ENCODE measurements at places on chromosomes 13 and 19.

- DNase-seq: no peak
Observed at GRCh38 chr19:6221878-6222746, 57.7 kb downstream of the MLLT1 start.

- peak; percentile 69 for DNase-seq
Observed at GRCh38 chr19:39372941-39373340, 18.0 kb downstream of the PAF1 start.

- peak; percentile 2 for DNase-seq
Observed at GRCh38 chr13:43977911-43978310, 98.2 kb downstream of the LACC1 start.

GRCh38 chr13:83232626-83233025, 649.6 kb downstream of the SLITRK1 start:
- peak; percentile 53 for DNase-seq

DNA sequence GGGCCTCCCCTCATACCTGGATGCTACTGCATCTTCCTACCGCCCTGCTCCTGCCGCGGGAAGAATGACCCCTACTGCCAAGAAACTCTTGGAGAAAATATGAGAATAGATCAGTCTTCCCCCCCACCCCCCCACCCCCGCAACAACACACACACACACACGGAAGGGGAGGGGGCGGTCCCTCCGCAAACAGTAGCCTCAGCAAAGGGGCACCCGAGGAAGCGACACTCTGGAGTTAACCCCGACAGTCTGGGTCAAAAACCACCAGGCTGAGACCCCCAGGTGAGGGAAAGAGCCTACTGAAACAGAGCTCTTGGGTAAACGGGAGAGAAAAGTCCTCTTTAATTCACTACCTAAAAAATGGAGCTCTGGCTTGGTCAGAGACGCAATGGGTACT, 1.2 kb downstream of the MED26 start:
- DNase-seq: peak; percentile 9

DNA sequence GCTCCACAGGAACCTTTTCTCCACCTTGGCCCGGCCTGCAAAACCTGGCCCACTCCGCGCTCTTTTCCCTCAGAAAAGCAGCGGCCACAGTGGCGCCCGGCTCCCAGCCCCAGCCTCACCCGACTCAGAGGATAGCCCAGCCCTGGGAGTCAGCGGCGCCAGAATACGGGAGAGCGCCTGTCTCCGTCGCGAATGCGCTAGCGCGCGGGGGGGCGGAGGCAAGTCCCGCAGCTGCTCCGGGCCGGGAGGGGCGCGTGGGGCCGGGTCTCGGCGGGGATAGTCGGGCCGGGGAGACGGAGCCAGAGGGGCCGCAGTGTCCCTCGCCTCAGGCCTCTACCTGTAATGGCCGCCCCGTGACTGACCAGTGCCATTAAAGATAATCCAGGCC, at the start of gene ZFP30:
TSS of gene ZFP30 (minus strand) at position 165 of the 388 bp plus-strand sequence. CDS start 7,643 bp downstream, outside the sequence.
- peak; percentile 89 for DNase-seq

DNA sequence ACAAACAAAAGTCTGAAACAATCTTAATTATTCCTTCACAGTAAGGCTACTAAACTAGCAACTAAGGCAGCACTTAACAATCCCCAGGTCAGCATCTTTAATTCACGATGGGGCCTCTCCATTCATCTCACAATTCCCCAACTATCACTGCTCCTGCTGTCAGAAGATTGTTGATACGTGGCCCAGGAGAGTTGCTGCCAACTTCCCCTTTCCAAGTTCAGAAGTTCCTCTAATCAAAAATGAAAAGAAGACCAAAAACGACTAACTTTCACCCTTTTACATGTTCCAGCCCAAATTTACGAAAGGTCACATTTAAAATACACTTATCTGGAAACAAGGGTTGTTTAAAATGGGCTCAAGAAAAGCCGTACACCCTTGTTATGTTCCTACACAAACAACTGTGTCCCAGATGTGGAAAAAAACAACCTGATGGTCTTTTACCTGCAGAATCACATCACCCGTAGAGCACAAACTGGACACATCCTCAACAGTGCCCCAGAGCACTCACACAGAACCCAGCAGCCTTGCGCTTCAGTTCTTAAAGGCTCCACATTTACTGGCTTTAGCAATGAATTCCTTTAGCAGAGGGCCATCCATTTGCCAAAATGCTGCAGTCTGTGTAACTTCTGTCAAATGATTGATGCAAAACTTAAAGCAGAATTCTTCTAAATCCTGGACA, 38.0 kb downstream of the PHF11 start:
- DNase-seq: no peak

GRCh38 chr19:48480183-48480557, 11.0 kb downstream of the CYTH2 start:
- DNase-seq: peak; percentile 31

DNA sequence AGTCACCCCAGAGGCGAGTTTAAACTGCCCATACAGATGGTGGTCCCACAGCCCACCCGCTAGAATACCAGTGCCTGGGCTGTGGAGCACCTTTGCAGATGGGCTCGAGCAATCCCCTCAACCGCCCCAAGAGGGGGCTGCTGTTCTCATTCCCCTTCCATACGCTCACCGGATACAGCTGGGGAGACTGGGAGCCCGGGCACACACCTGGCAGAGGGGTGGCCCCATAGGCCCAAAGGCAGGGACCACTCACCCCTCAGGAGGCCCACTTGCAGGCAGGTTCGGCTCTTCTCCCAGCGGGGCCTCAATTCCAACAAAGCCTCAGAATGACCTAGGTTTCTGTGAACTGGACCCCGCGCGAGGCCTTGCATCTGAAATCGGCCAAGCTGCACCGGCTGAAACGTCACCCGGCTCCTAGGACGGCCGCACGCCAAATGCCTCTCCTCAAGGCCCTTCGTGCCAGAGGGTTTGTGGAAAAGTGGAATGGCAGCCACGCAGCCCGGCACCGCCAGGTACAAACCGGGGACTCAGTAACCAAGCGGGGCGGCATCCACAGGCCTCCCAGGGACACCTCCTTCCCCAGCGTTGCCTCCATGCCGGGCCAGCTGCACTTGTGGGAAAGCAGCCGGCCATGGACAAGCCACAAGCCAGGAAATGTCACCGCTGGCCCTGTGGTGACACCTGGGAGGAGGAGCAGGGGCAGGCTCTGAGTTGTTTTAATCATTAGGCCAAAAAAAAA, 18.7 kb downstream of the MLLT1 start:
- DNase-seq: peak; percentile 45

DNA sequence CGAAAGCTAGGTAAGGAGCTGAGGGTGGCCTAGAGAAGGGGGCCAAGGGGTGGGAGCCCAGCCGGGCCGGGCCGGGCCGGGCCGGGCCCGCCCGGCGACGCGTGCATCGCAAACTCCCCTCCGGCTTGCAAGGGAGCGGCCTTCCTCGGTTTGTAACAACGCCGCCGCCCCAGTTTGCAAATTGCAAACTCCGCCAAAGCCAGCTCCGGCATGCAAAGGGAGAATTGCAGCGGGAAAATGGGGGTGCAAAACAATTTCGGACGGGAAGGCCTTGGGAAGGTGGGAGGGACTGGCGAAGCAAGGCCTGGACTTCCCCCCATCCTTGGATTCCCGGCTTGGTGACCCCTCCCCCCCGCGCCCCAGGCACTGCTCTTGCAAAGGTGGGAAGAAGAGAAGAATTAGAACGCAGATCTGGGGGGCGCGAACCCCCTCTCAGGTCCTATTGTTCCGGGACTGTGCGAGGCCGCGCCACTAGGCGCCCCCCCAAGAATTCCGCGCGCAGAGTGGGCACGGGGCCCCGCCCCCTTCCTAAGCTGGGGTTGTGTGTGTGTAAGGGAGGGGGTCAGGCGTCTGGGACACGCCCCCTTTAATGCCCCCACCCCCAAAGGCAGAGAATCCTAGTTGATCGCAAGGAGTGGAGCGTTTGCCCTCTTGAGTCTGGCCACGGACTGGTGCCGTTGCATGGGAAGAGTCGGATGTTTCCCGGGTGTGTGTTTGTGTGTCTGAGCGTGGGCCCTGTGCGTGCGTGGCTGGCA, 926 bp downstream of the PRR12 start:
- peak; percentile 55 for DNase-seq

DNA sequence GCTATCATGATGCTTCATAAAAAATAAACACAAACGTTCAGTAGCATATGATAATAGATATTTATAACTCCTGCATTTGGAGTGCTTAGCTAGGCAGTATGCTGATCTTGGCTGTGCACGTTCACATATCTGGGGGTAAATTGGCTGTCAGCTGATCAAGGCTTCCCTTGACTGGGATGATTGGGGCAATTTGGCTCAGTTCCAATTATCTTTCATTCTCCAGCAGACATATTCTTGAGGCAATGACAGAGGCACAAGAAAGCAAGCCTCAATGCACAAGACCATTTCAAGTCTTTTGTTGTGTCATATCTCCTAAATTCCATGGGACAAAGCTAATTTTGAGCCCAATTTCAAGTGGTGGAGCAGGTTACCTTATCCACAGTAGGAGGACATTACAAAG, 142.0 kb downstream of the DLEU7 start:
- DNase-seq: no peak

GRCh38 chr19:49487277-49488045, at the start of gene RPL13A:
Gene RPL13A, plus strand, starts transcription at chr19:49487608. Its CDS starts 22 bp downstream, at chr19:49487630.
- peak; percentile 99 for DNase-seq

DNA sequence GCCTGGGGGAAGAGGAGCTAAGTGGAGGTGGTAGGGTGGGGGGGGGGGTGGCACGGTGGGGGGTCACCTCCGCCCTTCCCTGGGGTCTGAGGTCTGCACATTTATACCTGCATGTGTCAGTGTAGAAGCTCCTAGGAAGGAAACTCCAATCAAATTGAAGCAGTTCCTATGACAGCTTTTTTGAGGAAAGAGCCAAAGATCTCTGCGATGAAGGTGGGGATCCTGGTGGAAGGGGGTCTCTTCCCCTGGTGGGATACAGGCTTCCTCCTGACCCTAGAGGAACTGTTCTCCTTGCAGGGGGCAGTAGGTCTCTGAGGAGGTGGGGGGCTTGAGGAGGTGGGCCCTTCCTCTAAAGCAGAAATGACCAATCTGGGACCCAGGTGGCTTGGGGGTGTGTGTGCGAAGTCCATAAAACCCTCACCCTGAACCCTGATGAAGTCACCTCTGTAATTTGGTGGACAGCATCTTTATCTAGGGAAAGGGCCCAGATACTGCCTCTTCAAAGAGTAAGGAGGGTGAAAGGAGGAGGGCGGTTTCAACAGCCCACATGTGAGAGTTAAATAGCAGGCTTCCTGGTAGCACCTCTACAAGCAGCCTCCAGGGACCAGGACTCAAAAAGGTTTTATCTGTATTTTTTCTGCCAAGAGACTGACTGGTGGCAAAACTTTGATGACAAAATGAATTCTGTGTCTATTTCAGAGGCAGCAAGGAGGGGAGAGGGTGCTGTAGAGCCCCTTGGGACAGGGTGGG, 12.9 kb downstream of the RANBP3 start:
- no peak for DNase-seq

GRCh38 chr19:55212447-55212846, 3.1 kb upstream of the PTPRH start:
- no peak for DNase-seq

DNA sequence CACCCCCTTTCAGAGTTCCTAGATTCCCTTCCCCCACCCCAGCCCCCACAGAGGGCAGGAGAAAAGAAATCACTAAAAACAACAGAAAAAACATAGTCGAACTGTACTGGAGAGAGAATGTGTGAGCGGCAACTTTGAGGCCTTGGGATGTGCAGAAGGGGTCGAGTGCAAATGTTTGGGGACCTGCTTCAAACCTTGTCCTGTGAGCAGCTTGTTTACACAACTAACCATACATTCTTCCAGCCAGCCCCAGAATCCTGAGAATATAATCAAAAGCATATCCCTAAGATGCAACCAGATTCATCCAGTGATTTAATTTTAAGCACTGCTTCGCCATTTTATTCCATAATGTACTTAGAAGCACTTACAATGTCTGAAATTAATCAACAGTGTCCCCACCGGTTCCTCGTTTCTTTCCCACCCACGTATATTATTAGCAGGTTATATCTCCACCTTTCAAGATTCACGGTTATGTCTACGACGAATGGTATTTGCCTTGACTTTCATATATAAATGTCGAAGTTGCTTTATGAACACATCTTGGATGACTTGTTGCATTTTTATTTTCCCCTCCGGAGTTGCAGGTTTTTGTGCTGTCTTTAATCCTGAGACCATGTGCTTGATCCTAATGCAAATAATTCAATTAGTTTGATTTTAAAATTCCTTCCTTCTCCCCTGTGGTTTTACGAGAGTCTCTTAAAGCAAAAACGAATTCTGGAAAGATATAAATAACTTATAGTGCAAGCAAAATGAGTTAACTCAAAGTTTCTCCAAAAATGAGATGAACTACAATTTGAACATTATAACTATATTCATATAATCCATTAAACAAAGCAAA, 107.6 kb downstream of the ZIC5 start:
- DNase-seq: no peak

DNA sequence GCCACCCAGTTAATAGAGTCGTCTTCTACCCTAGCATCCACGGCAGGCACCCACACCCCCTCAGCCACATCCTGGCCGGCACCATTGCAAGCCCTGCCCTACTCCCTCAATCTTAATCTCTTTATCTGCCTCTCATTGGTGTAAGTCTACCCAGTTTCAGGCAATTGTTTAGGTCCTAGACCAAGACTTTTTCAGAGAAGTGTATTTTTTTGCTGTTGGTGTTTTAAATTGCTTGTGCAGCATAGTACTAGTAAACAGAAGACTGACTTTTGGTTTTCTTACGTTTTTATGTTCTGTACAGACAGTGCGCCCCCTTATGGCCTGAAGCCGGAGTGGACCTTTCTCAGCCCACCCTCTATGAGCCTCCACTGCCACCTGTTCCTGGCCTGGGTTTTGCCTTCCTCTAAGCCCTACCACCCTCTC, 2.3 kb upstream of the LCP1 start:
- peak; percentile 2 for DNase-seq

- DNase-seq: peak; percentile 65
Observed at GRCh38 chr19:1235625-1236538, 1.9 kb downstream of the CBARP start.

DNA sequence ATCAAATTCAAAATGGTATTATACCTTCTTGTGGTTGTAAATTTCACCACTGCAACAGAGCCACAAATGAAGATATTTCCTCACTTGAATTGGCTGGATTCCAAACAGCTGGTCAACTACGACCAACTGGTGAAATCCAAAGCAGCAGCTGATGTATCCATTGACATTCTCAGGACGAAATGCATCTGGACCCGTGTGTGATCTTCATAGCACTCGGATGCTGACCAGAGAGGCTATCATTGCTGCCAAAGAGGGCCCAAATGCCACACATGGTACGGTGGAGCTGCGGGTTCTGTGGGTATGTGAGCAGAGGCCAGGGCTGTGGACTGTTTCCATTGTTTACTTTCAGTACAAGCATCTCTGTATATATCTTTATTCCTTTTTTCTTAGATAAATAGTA, 25.6 kb upstream of the PCCA start:
- no peak for DNase-seq

GRCh38 chr19:37551129-37551993, 43.2 kb downstream of the ZNF571 start:
- peak; percentile 39 for DNase-seq

- no peak for DNase-seq
Observed at GRCh38 chr19:49887037-49887664, 9.5 kb downstream of the IL4I1 start.
